Left colon (tissue), 2 donors: ENCODE measurements at places on chromosomes 11 and 22. TPM values are rescaled to one million over a fixed set of nuclear protein-coding genes. Genes with fewer than 3 reads are reported as not detected.

The NFAM1 gene
- 0.55 TPM for total RNA-seq

The C11orf65 gene
- 0.39 TPM for total RNA-seq

The SLC22A9 gene
- total RNA-seq, result not detected

The TNNI2 gene
- 0.92 TPM for total RNA-seq

The EIF3M gene
- total RNA-seq, result 167 TPM

The DLG2 gene
- total RNA-seq, result 3.2 TPM

The TYR gene
- not detected for total RNA-seq

The MIF gene
- 215 TPM for total RNA-seq

The TSGA10IP gene
- not detected for total RNA-seq

The GLB1L3 gene
- not detected for total RNA-seq

The OOSP4B gene
- total RNA-seq, result not detected

The FBLN1 gene
- 114 TPM for total RNA-seq

The TTC28 gene
- total RNA-seq, result 8.8 TPM

The CHRM4 gene
- 3.1 TPM for total RNA-seq

The MUC5AC gene
- 0.03 TPM for total RNA-seq

The GTSE1 gene
- 7.9 TPM for total RNA-seq

The MRPL49 gene
- total RNA-seq, result 54.5 TPM

The ABTB2 gene
- 16.5 TPM for total RNA-seq

The RAG2 gene
- total RNA-seq, result not detected

The OR2D2 gene
- 0.22 TPM for total RNA-seq

The LRRC4C gene
- total RNA-seq, result 0.42 TPM
